ENCODE measurements at places on chromosomes 2 and 18.
A peak's percentile ranks its signal among the peaks of the same experiment; 100 is the strongest.

DNA sequence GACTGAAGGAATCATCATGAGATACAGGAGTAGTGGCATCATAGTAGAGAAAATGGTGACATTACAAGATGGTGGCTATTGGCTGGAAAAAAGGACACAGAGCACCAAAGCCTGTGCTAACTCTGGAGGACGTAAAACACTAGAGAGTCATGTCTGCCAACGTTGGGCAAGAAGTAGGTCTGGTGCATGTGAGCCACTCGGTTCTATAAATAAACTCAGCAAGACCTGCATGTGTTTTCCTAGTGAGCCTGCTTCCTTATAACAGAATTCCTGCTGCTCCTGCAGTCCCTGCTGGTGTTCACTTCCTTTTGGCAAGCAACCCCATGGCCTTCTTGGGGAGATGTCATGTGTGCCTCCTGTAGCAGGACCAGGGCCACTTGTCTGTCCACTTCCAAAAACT is 325.2 kb downstream of the OSR1 start:
- no peak for DNase-seq

GRCh38 chr2:8997108-8997507 is 6.4 kb downstream of the MBOAT2 start:
- DNase-seq, result no peak

GRCh38 chr18:62323483-62324180 is 1.5 kb upstream of the TNFRSF11A start:
- DNase-seq, result no peak

GRCh38 chr2:38601463-38602135 is 1.1 kb downstream of the HNRNPLL start:
- peak; percentile 48 for DNase-seq

Data from LHCN-M2 (cell line).